ENCODE measurements at places on chromosomes 13 and 19.
A peak's percentile ranks its signal among the peaks of the same experiment; 100 is the strongest.

DNA sequence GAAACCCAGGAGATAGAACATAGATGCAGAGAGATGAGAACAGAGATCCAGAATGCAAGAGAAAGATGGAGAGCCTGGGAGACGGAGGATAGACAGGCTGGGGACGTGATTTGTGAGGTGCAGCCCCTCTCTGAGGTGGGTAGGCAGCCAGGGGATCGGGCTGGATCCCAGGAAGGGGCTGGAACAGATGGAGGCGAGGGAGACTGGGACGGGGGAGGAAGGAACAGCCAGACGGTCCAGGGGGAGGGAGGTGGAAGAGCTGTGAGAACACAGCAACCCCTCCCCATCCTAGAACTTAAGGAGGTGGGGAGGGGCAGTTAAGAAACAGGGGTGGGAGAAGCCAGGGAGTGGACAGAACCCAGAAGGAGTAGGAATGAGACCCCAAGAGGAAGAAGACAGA, 3.1 kb downstream of the SLC17A7 start:
- no peak for DNase-seq
- peaks cover 67% of the 10 kb centered on the region for H3K27me3 ChIP-seq
- no peak overlapping the region for H3K27ac ChIP-seq
- H3K4me3 ChIP-seq = no peak overlapping the region

DNA sequence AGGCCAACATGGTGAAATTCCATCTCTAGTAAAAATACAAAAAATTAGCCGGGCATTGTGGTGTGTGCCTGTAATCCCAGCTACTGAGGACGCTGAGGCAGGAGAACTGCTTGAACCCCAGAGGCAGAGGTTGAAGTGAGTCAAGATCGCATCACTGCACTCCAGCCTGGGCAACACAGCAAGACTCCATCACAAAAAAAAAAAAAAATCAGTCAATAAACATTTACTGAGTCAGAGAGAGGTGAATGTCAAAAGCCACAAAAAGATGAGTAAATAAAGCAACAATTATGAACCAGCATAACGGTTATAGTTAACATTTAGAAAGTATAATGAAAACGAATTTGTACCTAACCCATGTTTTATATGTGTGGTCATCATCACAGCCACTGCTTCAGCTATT, 23.1 kb downstream of the PSPC1 start:
- no peak for DNase-seq
- no peak overlapping the region for H3K4me3 ChIP-seq
- H3K27ac ChIP-seq = no peak overlapping the region
- no peaks in the 10 kb centered on the region for H3K27me3 ChIP-seq

- H3K27ac ChIP-seq = peak overlapping the region; percentile 31
- H3K4me3 ChIP-seq = no peak overlapping the region
- H3K27me3 ChIP-seq = no peaks in the 10 kb centered on the region
These were observed 12.9 kb downstream of the TPM4 start for GRCh38 chr19:16089010-16089846.

GRCh38 chr19:58229255-58229639, 533 bp downstream of the ZNF544 start:
- no peaks in the 10 kb centered on the region for H3K27me3 ChIP-seq
- DNase-seq = peak; percentile 53
- H3K4me3 ChIP-seq = peak overlapping the region; percentile 85
- peaks cover 8% of the 10 kb centered on the region for H3K4me1 ChIP-seq
- peaks cover 55% of the 10 kb centered on the region for H3K36me3 ChIP-seq
- peak overlapping the region; percentile 92 for H3K27ac ChIP-seq

DNA sequence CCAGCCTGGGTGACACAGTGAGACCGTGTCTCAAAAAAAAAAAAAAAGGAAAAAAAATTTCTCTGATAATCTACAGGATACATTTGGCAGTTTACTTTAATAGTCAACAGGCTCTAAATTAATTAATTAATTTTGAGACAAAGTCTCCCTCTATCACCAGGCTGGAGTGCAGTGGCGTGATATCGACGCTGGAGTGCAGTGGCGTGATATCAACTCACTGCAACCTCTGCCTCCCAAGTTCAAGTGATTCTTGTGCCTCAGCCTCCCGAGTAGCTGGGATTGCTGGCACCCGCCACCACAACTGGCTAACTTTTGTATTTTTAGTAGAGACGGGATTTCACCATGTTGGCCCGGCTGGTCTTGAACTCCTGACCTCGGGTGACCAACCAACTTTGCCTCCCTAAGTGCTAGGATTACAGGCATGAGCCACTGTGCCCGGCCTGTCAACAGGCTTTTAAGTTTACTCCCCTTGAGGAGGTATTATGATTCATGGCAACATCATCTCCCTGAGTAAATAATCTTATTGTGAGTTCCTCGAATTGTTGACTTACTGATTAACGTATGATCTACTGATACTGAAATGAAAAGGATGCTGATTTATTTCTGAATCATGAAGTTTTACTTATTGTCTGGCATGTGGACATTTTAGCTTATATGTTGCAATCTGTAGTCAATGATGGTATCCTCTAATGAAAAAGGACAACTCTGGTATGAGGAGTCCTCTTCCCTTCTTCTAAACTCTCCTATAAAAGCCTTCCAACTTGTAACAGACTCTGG, 21.3 kb upstream of the MTRF1 start:
- H3K4me1 ChIP-seq = peaks cover 7% of the 10 kb centered on the region
- peak overlapping the region; percentile 50 for H3K27ac ChIP-seq
- H3K27me3 ChIP-seq = no peaks in the 10 kb centered on the region
- H3K4me3 ChIP-seq = no peak overlapping the region

GRCh38 chr19:46902402-46902766, 41.6 kb downstream of the ARHGAP35 start:
- H3K36me3 ChIP-seq = peaks cover 17% of the 10 kb centered on the region
- H3K4me1 ChIP-seq = peaks cover 49% of the 10 kb centered on the region
- no peak for DNase-seq
- no peak overlapping the region for H3K4me3 ChIP-seq

DNA sequence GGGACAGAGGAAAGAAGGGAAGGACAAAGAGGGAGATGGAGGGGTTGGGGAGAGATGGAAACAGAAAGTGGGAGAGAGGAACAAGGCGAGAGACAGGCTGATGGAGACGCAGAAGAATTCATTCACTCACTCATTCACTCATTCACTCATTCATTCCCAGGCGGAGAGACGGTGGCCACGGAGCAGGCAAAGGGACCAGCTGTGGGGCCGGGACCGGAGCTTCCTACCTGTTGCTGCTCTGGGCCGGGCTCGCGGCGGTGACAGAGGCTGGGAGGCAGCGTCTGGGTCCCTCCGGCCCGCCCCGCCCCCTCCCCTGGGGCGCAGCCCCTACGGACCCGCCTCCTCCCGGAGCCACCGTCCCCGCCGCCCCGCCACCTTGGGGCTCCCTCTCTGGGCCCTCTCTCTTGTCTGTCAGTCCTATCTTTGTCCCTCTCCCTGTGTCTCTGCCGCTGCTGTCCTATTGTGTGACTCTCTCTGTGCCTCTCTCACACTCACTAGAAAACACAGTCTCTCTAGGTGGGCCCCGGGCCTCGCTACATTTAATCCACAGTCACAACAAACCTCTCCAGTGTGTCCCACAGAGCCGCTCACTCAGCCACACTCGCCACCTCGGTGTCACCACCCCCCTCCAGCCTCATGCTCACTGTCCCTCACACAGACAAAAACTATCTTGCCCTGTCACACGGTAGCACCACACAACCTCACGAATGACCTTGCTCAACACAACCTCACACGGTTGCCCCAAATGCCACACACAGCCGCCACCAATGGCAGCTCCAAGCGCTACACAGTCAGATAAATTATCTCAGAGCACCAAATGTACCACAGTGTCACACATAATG, at the start of gene GNG8:
GNG8 (minus strand) TSS at position 283 of the 842 bp plus-strand sequence. CDS start 1,520 bp downstream, outside the sequence.
- no peak for DNase-seq
- no peaks in the 10 kb centered on the region for H3K36me3 ChIP-seq
- no peak within 1 kb of the TSS for H3K4me3 ChIP-seq
- H3K27ac ChIP-seq = no peak within 1 kb of the TSS
- peaks cover 14% of the 10 kb centered on the region for H3K4me1 ChIP-seq

DNA sequence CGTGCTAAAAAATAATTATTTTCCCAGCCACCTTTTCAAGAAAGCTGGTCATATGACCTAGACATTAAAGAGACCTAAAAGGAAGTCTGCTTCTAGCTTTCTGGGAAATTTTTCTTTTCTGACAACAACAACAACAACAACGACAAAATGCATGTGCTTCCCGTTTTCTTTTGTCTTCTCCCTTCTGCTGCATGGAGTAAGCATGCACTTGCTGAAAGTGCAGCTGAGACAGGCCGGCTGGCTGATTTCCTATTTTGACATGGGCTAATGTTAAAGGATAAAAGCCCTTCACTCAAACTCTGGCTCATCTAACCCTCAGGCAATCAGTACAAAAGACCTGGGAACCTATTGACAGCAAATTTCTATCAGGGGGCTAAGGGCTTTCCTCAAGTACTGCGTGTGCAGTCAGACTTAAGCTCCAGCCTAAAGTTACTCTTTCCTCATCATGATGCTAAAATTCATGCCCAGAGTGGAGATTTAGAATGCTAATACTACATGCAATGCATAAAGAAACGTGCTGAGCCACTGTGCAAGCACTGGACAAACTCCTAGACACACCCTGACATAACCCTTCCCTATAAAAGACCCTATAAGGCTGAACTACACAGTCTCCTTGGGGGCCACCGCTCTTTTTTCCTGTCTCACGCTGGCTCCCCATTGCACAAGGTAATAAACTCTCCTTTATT, 811.1 kb downstream of the UQCRFS1 start:
- H3K27me3 ChIP-seq = no peaks in the 10 kb centered on the region
- no peak overlapping the region for H3K4me3 ChIP-seq
- no peaks in the 10 kb centered on the region for H3K4me1 ChIP-seq
- DNase-seq = no peak

GRCh38 chr19:10861103-10861651, 10.2 kb upstream of the CARM1 start:
- no peak overlapping the region for H3K4me3 ChIP-seq
- no peaks in the 10 kb centered on the region for H3K27me3 ChIP-seq
- H3K36me3 ChIP-seq = no peaks in the 10 kb centered on the region
- peaks cover 17% of the 10 kb centered on the region for H3K4me1 ChIP-seq

GRCh38 chr13:39370554-39370953, 232.4 kb downstream of the LHFPL6 start:
- H3K4me3 ChIP-seq = no peak overlapping the region
- H3K27ac ChIP-seq = no peak overlapping the region
- H3K4me1 ChIP-seq = no peaks in the 10 kb centered on the region
- no peaks in the 10 kb centered on the region for H3K36me3 ChIP-seq

- no peak for DNase-seq
- H3K27me3 ChIP-seq = no peaks in the 10 kb centered on the region
- H3K36me3 ChIP-seq = no peaks in the 10 kb centered on the region
- H3K4me1 ChIP-seq = peaks cover 9% of the 10 kb centered on the region
- no peak overlapping the region for H3K4me3 ChIP-seq
These were observed 11.3 kb upstream of the PNMA8A start for GRCh38 chr19:46482631-46483030.

DNA sequence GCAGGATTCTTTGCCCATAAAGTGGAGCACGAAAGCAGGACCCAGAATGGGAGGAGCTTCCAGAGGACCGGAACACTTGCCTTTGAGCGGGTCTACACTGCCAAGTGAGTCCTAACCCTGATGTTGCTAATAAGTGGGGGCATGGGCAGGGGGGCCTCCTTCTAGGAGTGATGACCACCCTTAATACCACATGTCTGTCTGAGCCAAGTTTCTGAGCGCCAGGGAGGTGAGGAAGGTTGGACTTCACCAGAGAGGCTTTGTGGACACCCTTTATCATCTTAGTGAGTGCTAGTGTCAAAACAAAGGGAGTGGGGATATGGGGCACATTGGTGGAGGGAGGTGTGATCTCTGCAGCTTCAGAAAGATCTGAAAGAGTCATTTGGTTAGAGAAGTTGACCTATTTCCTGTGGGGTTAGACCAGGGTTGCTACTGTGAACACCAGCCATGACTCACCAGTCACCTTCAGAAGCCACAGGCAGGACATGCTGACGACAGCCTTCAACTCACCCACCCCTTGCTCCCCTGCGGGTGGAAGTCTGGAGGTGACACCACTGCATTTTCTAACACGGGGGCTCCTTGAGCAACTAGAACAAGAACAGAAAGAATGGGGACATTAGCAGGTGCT, 8.8 kb downstream of the ALOX5AP start:
- H3K27ac ChIP-seq = peak overlapping the region; percentile 73
- peak; percentile 42 for DNase-seq
- H3K27me3 ChIP-seq = no peaks in the 10 kb centered on the region
- peaks cover 39% of the 10 kb centered on the region for H3K4me1 ChIP-seq

- no peaks in the 10 kb centered on the region for H3K4me1 ChIP-seq
- H3K27me3 ChIP-seq = peaks cover 7% of the 10 kb centered on the region
- H3K27ac ChIP-seq = no peak overlapping the region
- no peak for DNase-seq
These were observed 73.2 kb upstream of the MCF2L start for GRCh38 chr13:112895521-112896465.

DNA sequence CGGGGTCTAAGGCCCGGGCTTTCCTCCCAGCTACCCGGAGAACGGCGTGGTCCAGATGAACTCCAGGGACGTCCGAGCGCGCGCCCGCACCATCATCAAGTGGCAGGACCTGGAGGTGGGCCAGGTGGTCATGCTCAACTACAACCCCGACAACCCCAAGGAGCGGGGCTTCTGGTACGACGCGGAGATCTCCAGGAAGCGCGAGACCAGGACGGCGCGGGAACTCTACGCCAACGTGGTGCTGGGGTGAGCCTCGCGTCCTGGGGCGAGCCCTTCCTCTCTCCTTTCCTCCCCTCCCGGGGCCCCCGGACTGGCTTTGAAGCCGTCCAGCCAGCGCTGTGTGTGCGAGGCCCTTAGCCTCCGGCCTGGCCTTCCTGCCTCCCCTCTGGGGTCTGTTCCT, 23.4 kb downstream of the UHRF1 start:
- peaks cover 5% of the 10 kb centered on the region for H3K4me1 ChIP-seq
- no peak overlapping the region for H3K27ac ChIP-seq
- no peak overlapping the region for H3K4me3 ChIP-seq
- DNase-seq = no peak
- peaks cover 44% of the 10 kb centered on the region for H3K36me3 ChIP-seq

DNA sequence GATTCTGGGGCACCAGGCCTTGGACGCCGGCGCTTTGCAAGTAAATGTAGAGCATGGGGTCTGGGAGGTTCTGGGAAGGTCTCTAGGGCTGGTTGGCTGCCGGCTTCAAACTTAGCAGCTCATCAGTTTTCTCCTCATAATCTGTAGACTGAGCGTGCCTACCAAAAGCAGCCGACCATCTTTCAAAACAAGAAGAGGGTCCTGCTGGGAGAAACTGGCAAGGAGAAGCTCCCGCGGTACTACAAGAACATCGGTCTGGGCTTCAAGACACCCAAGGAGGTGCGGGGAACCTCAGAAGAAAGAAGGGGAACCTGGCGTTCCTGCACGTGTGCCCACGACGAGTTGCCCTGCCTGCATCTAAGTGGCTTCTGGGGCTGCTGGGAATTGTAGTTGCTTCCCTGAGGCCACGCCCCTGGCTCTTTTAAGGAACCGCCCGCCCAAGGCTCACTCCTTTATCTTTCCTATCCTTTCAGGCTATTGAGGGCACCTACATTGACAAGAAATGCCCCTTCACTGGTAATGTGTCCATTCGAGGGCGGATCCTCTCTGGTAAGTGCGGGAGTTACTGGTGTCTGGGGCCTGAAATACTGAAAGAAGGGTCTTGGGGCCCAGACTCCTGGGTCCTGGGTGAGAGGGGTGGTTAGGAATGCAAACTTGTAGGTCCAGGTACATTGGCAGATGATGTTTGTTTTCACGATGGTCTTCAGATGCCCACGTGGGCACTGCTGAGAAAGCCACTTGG, 984 bp downstream of the RPS11 start:
- H3K4me1 ChIP-seq = peaks cover 6% of the 10 kb centered on the region
- H3K36me3 ChIP-seq = peaks cover 94% of the 10 kb centered on the region
- DNase-seq = peak; percentile 68
- peak overlapping the region; percentile 91 for H3K4me3 ChIP-seq
- H3K27ac ChIP-seq = peak overlapping the region; percentile 97
- no peaks in the 10 kb centered on the region for H3K27me3 ChIP-seq

GRCh38 chr13:62035981-62036380, 620.3 kb upstream of the PCDH20 start:
- H3K27ac ChIP-seq = no peak overlapping the region
- H3K36me3 ChIP-seq = no peaks in the 10 kb centered on the region
- no peak for DNase-seq
- no peak overlapping the region for H3K4me3 ChIP-seq

All from MCF 10A (cell line).